ENCODE measurements at places on chromosomes 4 and X.

- peak; percentile 32 for DNase-seq
Measured at GRCh38 chr4:133150486-133151340, 1.6 kb downstream of the PCDH10 start.

GRCh38 chrX:155094468-155095061 lies 23.3 kb downstream of the BRCC3 start:
- DNase-seq = no peak

DNA sequence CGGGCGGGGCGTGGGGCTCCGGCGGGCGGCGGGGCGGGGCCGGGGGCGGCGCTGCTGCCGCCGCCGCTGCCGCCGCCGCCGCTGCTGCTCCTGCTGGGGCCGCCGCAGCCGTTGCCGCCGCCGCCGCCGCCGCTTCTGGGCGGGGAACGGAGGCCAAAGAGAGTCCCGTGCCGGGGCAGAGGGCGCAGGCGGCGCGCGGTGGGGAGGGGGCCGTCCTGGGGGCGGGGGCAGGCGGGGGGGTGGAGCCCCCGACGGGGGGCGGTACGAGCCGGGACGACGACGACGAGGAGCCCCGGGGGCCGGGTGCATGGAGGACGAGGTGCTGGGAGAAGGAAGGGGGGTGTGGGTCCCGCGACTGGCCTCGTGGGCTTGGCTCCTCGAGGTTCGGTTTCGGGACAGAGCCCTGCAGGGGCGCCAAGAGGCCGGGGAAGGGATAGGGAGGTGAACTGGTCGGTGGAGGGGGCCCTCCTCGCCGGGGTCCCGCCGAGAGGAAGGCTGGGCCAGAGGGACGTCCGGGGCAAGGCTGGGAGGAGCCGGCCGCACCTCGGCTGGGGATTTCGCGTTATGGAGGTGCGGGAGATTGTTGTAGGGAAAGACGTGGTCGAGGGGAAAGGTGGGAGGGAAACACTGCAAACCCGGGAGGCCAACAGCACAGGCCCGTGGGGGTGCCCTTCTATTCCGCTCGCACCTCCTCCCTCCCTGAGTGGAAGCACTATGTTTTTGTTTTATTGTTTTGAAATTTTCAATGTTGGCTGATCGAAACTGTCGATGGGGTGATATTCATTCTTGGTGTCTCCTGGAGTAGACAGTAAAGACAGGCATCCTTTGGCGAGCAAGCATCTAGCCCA lies 1.9 kb downstream of the BCORL1 start:
- peak; percentile 48 for DNase-seq

DNA sequence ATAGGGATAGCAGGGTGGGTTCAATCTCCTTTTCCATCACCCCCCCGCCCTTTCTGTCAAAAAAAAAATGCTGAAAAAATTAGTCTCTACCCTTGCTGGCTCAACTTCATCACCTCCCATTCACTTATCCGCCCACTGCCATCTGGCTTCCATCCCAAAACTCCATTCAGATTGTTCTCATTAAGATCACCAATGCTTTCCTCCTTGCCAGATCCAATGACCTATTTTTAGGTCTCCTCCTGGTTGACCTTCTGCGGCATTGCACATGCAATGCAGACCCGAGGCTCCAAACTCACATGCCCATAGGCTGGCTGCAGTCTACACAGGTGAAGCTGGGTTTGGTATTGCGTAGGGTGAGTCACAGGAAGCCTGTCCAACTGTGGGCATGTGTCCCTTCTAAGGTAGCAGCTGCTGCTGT lies 21.1 kb upstream of the STIM2 start:
- DNase-seq = no peak

GRCh38 chrX:153925739-153926551 lies at the start of gene ARHGAP4:
TSS of gene ARHGAP4 (minus strand) at chrX:153926264. CDS start at chrX:153926202, 62 bp downstream.
- no peak for DNase-seq

DNA sequence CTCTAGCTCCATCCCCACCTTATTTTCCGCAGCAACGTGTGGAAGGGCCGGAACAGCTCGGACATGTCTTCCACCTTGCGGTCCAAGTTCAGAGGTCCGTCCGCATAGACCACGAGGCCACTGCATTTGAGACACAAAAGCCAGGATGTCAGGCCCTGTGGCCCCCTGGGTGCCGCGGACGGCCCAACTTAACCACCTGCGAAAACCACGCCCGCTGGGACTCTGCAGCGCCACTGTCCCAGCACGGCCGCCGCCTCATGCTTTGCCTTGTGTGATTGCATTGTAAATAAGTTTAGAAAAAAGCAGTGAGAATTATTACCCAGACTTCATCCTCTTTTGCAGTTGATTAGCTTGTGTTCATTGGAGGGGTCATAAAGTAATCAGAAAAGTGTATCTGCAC lies 58.2 kb upstream of the MXD4 start:
- no peak for DNase-seq

DNA sequence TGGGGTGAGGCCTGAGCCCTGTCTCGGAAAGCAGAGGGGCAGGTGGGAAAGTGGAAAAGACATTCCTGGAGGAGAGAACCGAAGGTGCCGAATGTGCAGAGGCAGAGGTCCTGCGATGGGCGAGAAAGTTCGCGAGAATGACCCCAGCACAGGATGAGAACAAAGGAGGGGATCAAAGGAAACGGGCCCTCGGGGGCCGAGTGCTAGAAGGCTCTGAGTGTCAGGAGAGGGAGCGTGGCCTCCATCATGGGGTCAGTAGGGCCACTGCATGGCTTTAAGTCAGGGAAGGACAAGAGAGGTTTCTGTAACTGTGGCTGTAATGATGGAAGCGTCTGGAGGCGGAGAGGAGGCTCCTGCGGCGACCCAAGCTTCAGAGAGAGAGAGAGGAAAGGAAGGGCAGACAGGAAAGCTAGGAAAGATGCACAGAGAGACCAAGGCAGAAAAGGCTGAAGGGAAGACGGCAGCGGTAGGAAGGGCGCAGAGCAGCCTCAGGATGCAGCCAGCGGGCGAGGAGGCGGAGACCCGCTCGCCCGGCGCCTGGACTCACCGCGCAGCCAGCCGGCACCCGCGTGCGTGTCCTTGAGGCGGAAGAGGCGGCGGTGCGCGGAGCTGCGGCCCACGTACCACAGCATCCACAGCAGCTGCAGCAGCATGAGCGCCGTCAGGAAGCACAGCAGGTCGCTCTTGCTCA lies 669 bp downstream of the OTOP1 start:
- no peak for DNase-seq

DNA sequence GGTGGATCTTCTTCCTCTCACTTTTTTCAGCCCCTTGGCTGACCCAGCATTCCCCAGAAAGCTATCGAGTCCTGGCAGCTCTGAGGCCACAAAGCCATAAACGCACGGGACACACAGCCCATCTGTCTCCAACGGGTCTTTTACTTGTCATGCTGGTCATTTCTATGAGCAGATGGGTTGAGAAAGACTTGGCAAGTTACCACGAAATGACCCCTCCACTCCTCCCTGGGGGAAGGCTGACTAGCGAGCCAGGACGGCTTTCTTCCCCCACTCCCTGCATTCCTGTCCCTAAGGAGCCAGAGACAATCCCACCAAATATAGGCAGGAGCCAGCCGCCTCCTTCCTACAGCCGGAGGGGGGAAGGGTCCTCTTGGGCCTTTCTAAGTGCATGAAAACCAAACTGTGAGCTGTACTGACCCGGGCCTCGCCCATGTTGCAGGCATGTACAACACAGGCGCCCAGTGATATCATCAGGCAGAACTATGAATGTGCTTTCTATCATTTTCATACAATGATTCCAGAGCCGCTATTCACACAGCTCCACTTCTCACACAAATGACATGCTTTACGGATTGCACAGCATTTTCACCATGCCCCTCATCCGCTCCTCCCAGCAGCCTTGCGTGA lies 28.6 kb downstream of the AFAP1 start:
- peak; percentile 80 for DNase-seq

DNA sequence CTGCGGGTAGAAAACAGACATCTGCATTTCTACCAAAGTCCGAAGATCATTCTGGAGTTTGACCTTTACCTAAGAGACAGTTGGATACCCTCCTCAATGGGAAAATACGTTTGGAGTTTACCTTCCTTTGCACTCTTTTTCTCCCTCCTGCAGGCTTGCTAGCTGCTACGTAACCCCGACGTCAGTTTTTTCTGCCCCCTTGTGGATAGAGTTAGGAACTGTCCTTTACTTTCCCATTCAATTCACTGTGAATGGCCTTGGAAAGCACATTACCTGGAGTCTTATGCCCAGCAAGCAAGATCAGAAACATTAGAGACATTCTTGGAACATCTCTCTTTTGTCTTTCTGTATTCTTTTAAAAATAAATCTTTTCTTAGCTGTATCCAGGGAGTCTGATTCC lies 250.7 kb downstream of the NAP1L3 start:
- peak; percentile 20 for DNase-seq

All from right hindlimb (tissue), 1 donor.